Stimulated activated CD4-positive, alpha-beta T cell treated with anti-CD3 and anti-CD28 coated beads, Interleukin-2, amount 100 ng/mL, for 24 hours (primary cell): ENCODE measurements at places on chromosomes 7 and 10.

DNA sequence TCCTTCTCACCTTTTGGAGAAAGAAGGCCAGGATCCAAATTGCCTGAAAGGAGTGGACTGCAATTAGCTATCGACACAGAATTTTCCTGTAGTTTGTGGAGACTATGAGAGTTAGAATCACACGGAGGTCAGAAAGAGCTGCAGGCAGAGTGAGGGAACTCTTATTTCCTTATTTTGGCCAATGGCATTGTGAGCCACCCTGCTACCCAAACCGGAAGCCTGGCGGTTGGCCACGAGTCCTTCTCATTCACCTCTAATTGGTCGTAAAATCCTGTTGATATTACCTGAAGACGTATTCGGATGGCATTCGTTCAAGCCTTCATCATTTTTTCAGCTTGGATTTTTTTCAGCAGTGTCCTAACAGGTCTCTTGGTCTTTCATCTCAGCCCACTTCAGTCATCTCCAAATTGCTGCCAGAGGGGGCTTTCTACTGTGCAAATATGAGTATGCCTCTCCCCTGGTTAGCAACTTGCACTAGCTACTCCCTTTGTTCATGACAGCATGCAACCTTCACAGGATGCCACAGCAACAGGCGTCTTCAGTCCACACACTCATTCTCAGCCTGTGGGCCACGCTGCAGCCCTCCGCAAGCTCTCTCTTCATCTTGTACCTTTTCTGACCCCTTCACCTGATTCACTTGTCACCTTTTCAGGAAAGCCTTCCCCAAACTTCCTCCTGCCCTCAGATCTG lies 66.9 kb downstream of the GATA3 start:
- no peak for DNase-seq

- DNase-seq: peak; percentile 24
Measured at GRCh38 chr10:27285093-27285492, 44.5 kb upstream of the ACBD5 start.

- DNase-seq: no peak
Measured at GRCh38 chr10:76721891-76722505, 915.6 kb downstream of the KCNMA1 start.

GRCh38 chr10:124722798-124723783 lies 21.1 kb downstream of the FAM53B start:
- DNase-seq: peak; percentile 68

DNA sequence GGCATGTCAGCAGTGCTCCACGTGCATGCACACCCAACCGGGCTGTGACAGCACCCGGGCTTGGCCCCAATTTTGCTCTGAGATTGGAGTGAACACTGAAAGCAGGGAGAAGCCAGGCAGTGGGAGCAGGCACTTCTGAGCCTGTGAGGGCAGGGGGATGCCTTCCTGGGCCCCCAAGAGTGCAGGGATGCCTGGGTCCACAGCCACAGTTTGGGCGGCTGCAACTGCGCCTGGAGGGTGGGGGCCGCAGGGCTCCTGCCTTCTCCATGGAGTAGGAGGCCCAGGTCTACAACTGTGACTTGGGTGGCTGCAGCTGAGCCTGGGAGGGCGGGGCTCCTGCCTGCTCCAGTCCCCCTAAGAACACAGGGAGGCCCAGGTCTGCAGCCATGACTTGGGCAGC lies 37.6 kb upstream of the BNIP3 start:
- DNase-seq: no peak

DNA sequence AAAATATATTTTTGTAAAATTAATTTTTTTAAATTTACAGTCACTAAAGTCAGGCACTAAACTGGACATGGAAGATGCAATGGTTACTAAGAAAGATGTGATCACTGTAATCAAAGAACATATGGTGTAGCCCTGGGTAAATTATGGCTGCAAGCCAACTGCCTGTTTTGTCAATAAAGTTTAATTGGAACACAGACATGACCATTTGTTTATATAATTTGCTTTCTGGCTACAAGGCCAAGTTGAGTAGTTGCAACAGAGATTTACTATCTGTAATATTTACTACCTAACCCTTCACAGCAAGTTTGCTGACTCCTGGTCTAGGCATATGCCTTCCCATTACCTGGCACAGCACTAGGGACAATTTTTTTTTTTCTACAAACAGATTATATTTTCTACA lies 448.9 kb downstream of the ADRA2A start:
- DNase-seq: no peak

- no peak for DNase-seq
Measured at GRCh38 chr10:26647602-26648244, 49.8 kb upstream of the PDSS1 start.

- no peak for DNase-seq
Measured at GRCh38 chr7:115097175-115097671, 175.3 kb downstream of the MDFIC start.

DNA sequence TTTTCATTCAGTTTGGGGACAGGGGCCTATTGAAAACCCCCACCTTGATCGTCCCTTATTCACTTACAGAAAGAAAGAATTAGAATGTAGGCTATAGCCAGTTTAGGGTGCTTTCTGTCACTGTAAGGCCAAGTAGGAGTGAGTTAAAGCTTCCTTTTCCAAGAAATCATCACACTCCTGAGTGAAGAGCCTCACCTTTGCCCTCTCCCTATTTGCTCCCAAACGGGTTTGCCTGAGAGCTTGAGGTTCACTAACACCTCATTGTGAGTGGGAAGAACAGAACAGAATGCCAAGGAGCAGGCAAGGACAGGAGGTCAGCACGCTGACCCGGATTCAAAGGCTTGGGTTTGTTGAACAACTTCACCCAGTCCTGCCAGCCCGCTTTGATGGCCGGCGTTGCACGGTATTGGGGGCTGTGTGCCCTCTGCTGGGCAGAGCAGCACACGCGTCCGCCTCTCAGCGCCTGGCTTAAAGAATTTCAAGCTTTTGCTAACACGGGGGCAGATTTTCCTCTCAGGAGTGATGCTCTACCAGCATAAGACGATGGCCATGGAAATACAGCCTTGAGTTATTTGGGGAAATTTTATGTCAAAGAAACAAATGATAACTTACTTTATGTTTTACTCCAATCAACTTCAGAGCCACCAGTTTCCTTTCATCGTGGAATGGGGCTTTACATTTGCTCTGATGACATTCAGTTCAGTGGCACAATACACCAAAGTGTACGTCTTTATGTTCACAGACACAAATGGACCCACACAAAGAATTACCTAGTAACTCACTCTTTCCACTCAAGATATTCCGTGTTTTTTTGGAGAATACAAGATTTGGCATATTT lies 470.0 kb downstream of the SUGCT start:
- no peak for DNase-seq

GRCh38 chr7:1647961-1648672 lies 22.0 kb upstream of the ELFN1 start:
- DNase-seq: no peak
